ENCODE measurements at places on chromosomes 4 and X. TPM values are rescaled to one million over a fixed set of nuclear protein-coding genes. Genes with fewer than 3 reads are reported as not detected.

VCX3B gene
- total RNA-seq = not detected

FAM184B gene
- 0.05 TPM for total RNA-seq

FREM3 gene
- total RNA-seq = not detected

ERVMER34-1 gene
- total RNA-seq = 0.37 TPM

FAM47E gene
- 0.32 TPM for total RNA-seq

VCX gene
- total RNA-seq = not detected

AGA gene
- total RNA-seq = 17.6 TPM

BST1 gene
- 17.1 TPM for total RNA-seq

TMEM156 gene
- total RNA-seq = 25.8 TPM

CITED1 gene
- total RNA-seq = 1.5 TPM
